H54 (cell line): ENCODE measurements at places on chromosomes 5 and 9.

GRCh38 chr5:155783246-155783645 is 543.7 kb upstream of the SGCD start:
- no peak for DNase-seq

- DNase-seq = no peak
Observed at GRCh38 chr5:132759114-132760048, 12.2 kb downstream of the CCNI2 start.

DNA sequence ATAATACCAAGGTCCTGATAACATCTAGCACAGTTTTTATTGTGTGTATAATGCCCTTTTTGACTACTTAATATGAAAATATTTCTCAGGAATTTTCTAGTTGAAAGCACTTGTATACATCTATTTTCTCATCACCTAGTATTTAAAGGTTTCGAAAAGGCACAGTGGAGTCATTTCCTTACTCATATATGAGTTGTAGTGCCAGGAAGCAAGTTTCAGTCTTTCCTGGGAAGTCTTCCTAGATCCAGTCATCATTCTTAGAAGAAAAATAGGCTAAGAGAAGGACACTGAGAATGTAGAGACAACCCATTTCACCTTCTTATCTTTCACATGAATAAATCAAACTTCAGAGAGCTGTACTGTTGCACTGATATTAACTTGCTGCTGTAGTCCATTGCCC is 70.2 kb downstream of the SLC25A46 start:
- DNase-seq = no peak

- no peak for DNase-seq
Observed at GRCh38 chr5:121630402-121630801, 221.3 kb upstream of the FTMT start.

DNA sequence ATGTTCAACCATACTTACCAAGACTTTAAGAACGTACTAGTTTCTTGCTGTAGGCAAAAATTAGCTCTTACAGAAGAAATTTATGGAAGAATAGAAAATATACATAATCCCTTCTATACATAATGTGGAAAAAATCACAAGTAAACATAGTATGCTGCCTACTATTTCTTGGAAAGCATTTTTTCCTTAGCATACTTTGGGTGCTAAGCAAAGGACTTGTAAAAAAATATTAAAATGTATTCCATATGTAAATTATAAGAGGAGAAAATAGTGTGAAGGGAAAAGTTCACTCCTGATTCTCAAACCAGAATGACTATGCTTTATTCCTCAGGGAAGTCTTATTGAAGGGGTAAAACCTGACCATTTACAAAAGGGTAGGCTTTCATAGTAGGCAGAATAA is 243.8 kb upstream of the VLDLR start:
- DNase-seq = no peak

DNA sequence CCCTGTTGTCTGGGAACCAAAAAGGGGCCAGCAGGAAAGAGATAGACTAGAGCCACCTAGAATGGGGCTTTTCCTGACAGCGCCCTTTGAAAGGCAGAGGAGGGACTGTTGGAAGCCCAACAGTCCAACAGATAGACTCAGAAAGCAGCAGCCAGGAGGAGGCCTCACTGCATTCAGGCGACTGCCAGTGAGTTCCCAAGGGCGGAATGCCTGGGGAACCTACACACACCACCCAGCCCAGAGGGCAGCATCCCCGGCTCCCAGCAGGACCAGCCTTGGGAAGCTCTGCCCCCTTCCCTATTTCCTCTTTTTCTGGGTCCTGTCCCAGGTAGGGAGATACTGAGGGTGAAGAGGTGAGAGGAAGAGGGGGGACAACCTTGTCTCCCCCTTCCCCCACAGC is 192.4 kb upstream of the KLF4 start:
- no peak for DNase-seq

DNA sequence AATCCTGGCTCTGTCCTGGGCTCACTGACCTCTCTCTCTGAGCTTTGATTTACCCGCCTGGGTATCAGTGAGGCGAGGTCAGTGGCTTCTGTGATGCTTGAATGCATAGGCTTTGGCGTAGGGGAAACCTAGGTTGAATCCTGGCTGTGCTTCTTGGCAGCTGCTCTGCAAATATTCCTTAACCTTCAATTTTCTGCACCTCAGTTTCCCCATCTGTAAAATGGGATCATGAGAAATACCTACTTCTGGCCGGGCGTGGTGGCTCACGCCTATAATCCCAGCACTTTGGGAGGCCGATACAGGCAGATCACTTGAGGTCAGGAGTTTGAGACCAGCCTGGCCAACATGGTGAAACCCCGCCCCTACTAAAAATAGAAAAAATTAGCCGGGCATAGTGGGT is 7.2 kb downstream of the FGF18 start:
- no peak for DNase-seq

GRCh38 chr5:61321669-61322068 is 10.4 kb upstream of the ZSWIM6 start:
- no peak for DNase-seq

- DNase-seq = no peak
Observed at GRCh38 chr9:16398691-16399090, 471.8 kb downstream of the BNC2 start.
